ENCODE measurements at places on chromosomes 12 and 14.

- DNase-seq = no peak
Observed at GRCh38 chr14:99441918-99442317, 38.7 kb downstream of the SETD3 start.

- DNase-seq = no peak
Observed at GRCh38 chr12:122909442-122910288, 13.7 kb upstream of the VPS37B start.

DNA sequence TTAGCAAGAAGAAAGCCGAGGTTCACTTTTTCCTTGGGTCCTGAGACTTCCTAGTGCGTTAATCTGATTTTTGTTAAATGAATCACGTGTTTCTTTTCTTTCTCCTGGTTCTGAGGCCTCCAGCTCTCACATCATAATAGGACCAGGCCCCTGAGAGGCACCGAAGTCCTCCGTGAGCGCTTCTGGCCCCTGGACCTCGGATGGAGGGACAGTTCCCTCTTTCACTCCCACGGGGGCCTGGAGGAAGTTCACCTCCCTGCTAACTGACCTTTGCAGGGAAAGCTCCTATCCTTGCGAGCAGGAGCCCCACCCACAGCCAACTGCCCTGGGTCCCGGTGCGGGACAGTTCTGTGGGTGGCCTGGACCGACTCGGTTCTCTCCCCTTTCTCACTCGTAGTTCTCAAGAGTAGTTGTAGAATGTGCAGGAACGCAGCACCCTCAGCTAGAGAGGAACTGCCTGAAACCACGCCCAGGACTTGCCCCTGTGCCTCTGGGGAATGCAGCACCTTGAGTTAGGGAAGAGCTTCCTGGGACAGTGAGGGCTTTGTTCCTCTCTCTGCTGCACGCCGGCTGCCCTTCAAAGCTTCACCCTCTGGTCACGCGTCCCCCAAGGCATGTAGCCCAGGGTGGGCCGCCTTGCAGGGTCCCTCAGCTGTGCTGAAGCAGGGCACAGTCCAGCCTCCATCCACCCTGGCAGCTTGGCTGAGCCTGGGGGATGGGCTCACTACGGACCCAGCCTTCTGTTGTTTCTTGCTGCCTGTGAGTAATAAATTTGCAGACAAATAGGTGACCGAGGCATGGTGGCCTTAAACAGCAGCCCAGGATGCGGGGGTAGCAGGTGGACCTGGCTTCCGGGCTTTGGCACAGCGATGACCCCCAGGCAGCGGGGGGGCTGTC is 264.6 kb downstream of the ADGRD1 start:
- DNase-seq = no peak

GRCh38 chr14:74886001-74886400 is 4.3 kb downstream of the DLST start:
- no peak for DNase-seq

GRCh38 chr12:90020014-90020413 is 311.4 kb upstream of the ATP2B1 start:
- no peak for DNase-seq

DNA sequence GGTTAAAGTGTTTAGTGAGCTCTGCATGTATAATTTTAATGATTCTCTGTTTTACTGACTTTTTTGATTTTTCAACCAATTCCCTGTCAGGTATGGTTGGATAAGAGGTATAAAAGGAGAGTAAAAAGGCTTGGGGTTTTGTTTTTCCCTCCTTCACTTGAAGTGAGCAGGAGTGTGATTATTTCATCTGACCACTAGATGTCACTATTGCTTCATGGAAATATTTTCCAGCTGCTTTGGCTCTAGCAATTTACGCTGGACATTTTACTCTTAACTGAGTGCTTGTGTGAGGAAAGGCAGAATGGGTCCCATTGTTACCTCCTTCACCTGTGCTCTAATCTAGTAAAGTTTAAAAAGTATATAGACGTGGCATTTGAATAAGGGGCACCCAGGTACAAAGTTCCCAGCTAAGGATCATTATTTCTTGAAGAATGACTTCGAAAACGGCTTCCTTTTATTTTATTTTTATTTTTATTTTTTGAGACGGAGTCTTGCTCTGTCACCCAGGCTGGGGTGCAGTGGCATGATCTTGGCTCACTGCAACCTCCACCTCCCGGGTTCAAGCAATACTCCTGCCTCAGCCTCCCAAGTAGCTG is 66.5 kb downstream of the TBC1D30 start:
- no peak for DNase-seq

DNA sequence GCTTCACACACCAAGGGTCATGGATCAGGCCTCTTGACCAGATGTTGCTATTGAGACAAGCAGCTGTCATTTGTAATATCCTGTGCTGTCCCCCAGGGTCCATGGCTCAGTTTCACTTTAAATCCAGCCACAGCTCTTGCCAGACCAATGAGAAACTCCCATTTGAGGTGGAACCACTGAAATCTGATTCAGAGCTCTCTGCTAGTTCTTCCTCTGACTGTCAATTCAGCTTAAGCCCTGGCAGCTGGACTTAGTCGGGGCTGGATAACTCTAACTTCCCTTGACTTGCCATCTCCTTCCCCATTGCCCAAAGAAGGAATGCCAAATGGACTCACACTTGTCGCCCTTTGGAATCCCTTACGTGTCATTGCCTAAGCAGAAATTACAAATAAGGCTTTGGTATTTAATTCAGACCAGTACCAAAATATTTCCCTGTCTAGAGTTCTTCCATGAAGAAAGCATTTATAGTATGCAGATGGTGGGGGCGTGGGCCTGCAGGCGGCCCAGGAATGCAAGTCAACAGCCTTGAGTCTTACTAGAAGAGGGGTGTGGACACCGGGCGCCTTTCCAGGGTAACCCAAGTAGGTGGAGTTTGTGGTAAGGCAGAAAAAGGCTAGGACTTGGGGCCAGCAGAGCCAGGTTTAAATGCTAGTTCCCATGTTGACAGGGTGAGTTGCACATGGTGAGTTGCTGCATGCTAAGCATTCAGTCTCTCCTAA is 96.9 kb upstream of the TMPO start:
- DNase-seq = no peak

DNA sequence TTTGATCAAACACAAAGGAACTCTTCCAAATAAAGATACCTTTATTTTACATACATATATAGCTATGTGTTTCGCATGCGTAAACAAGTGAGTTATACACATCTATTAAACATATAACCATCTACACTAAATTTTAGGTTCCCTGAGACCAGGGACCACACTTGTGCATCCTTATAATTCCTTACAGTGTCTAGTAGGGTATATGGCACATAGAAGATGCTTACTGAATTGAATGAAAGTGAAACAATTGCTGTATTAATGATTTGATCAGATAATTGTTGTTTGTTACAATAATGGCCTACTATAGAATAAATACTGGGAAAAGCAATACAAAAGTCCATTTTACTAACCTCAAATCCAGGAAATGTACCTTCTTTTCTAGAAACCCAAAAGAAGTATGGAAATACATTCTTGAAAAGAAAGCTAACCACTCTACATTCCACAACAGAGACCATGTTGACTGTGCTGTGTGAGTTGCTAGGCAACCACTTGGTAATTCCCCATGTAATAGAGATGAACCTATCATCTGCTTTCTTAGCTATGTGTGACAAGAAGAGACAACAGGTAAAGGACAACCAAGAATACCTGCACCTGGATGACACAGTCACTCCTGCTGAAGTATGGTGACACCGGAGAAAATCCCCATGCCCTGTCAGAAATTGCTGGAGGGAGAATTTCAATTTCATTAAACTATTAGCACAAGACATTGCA is 11.9 kb upstream of the CIPC start:
- DNase-seq = no peak

DNA sequence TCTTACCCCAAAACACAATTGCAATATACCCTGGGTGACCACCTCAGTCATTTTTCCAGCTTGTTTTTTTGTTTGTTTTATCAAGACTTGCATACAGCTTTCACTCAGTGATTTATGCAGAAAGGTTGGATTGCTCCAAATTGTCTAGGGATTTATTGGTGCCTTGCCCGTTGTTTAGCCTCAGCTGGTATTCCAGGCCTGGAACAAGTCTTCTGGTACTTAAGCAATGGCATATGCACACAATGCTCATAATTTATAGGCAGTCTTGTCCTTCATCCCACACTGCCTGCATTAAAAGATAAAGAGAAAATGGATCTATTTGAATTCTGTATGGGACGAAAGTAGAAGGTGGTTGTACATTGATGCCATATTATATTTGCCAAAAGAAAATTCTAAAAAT is 392.5 kb downstream of the ADAMTS20 start:
- no peak for DNase-seq

DNA sequence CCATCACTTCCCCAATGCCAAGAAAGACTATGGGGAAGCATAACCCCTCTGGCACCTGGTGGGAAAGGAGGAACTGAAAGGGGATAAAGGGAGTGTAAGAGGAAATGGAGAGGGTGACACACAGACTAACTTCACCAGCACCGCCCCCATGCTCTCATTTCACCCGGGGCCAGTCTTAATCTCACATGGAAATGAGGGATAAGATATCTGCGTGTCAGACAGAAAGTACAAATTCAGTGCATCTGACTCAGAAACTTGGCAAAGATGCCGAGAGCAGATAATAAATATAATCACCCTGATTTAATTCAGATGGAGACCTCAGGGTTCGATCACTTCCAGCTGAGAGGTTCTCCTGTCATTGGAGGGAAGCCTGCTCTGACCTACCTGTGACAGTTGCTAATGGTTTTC is 191.6 kb downstream of the DUSP6 start:
- DNase-seq = no peak

DNA sequence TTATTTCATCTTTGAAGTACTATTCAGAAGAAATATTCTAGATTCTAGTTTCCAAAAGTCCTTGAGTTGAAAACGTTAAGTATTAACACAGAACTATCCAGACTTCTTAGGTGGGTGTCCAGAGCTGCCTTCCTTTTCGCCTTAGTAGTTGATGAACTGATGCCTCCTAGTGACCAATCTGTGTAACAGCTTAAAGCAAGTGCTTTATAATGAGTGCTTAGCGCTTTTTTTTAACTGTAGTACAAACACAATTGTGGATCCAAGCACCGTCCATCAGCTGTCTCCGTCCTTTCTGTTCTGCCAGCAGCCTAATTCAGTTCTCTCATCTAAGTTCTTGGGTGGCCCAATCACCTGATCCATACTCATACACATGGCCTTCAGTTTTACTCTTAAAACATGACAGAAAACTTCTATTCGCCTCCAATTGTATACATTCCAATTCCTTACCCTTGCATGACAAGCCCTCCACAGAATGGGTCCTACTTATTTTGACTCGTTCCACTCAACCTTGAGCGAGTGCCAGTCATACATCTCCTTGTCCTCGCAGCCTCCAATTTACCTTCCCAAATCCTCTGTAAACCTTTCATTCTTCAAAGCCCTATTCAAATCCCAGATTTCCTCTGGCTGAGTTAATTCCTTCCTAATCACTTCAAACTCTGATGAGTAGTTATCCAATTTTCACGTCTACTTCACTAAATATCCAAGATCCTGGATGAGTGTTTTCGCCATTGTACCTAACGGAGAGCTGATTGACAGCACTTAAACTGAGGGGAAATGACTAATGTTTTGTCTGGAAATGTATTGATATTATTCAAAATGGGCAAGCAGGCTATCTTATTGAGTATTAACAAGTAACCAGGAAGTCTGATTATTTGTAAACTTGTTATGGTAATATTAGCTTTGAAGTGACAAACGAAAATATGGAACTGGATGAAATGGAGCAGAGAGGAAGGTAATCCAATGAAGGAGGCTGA is 5.8 kb upstream of the PHLDA1 start:
- peak; percentile 26 for DNase-seq

Data from activated T-helper 1 cell treated with anti-CD3 and anti-CD28 coated beads, Interleukin-12 subunit alpha, Interleukin-12 subunit beta, Interleukin-2, Interleukin-4 antibody, amounts not matched to agents 30 ng/mL and 10 ng/mL and 1 ng/mL, durations not matched to agents 14 hours and 24 hours and 36 hours (primary cell).